Naive thymus-derived CD4-positive, alpha-beta T cell (primary cell): ENCODE measurements at places on chromosomes 1 and 21. TPM values are rescaled to one million over a fixed set of nuclear protein-coding genes. Genes with fewer than 3 reads are reported as not detected.
A peak's percentile ranks its signal among the peaks of the same experiment; 100 is the strongest.

MAP1LC3C gene
- polyA plus RNA-seq: not detected

GRCh38 chr21:32203877-32204480 lies 74.9 kb downstream of the MIS18A start:
- DNase-seq: no peak

DNA sequence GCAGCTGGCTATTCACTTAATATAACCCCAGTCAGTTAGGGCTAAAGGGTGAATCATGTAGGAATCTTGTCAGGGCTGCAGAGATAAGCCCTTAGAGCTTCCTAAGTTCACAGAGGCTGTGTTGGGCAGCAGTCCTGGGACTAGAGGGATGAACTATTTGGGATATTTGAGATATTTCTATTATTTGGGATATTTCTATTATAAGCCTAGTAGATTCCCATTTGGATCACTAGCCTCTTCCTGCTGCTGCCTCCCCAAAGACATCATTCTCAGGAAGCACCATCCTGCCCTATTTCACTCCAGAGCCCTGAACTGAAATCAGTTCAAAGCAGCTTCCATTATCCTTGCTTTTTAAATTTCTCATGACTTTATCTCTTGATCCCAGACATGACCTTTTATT lies 501.3 kb downstream of the NUF2 start:
- no peak for DNase-seq

TLR5 gene
- 3.9 TPM for polyA plus RNA-seq

IGSF9 gene
- not detected for polyA plus RNA-seq

SLAMF6 gene
- 61.1 TPM for polyA plus RNA-seq

DNA sequence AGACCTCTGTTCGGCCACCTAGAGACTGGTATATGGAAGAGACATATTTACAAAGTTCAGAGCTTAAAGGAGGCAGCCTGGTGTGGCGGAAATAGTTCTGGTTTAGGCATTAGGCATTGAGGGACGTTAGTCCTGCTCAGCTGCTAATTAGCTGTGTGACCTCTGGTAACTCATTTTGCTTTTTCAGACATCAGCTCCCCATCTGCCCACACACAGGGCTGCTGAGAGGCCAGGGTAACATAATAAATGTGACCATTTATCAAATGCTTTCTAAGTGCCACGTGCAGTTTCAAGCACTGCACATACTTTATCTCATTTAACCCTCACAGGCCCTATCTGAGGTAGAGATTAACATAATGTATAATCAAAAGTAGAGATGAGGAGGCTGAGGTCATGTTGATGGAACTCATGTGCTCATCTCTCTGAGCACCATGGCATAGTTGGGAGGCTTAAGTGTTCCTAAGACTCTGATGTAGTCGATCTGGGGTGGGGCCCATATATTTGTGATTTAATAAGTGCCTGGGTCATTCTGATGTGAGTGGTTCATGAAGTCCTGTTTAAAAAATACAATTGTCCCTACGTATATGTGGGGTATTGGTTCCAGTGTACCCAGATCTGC lies 267.2 kb upstream of the PLXNA2 start:
- no peak for DNase-seq

DNA sequence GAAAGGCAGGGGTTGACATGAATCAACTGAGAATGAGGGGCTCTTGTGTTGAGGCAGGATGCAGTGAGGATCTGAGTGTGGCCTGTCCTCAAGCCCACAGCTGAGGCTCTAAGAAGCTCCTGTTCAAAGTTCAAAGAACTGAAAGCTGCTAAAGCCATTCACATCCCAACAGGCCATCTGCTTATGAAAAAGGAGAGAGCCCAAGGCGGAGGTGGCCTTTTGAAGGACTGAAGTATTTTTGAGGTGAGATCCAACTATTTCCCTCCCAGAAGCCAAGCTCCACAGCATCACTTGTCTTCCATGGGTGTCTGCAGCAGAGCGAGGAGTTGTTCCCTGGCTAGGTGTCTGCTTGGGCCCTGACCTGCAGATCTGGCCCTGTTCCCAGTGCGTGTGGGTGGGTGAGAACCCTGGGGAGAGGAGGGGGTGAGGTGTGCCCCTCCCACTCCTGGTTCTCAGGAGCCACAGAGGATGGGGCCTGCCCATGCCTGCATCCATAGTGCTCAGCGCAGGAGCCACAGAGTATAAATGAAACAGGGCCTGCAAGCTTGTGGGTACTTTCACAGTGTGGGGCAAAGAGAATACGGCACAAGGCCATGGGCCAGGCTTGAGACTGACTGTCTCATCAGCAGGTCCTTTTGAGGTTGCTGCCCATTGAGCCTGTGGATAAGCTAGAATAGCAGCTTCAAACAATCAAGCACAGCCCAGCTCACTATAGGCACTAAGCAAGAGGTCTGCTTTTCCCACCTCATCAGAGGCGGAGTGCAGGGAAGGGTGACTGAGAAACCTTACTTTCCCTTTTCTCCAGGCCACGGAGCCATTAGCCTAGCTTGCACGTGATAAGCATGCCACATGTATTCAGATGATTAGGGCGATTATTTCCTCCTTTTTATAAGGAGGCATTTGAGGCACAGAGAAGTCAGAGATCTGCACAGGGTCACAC lies 15.7 kb downstream of the REG4 start:
- no peak for DNase-seq

ETV3 gene
- polyA plus RNA-seq: 5.7 TPM

DNA sequence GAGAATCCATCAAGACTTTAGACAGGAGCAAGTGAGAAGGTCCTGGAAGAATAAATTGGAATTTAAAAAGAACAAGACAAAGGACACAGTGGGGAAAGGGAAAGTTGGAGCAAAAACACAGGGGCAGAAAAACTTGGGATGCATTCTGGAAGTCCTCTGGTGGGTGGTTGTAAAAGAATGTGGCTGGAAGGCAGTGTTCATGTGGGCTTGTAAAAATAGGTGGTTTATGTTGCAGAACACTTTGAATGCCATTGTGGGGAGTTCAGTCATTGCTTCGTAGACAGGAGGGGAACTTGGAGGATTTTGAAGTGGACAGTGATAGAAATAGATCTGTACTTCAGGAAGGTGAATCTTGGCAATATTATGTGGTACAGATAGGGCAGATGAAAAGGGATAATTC lies 15.2 kb downstream of the KIF1B start:
- DNase-seq: no peak

NPL gene
- polyA plus RNA-seq: 6.9 TPM

EXOC8 gene
- polyA plus RNA-seq: 2.7 TPM

GUCA2B gene
- not detected for polyA plus RNA-seq

DNA sequence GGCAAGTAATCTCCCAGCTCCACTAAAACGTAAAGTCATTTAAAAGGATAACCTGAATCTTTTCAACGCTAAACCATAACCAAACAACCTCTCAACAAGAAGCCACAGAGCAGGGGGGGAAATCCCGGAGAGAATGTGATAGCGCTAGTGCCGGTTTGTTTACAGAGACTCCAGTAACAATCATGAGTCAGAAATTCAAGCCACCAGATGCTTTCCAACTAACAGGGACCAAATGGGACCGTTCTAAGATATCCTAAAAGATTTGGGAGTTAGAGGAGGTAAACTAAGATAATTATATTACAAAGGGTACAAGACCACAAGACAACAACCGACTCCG lies 825 bp downstream of the DCAF8 start:
- DNase-seq: peak; percentile 68

RPE65 gene
- polyA plus RNA-seq: not detected

DNA sequence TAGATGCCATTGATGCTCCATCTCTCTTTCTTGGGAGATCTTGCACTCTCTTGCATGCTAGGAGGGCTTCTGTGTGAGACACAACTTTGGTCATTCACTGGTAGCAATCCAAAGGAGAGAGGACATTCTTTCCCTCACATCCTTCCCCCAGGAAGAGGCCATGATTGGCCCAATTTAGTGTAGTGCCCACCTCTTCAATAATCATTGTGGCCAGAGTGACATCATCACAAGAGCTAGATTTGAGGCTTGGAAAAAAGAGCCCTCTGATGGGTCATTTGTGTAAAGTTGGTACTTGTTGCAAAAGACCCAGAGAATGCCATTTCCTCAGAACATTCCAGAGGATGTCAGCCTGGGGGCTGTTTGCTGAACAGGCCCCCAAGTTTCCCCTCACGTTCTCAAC lies 30.2 kb downstream of the S100A6 start:
- DNase-seq: no peak

SSBP3 gene
- 21.3 TPM for polyA plus RNA-seq

DNA sequence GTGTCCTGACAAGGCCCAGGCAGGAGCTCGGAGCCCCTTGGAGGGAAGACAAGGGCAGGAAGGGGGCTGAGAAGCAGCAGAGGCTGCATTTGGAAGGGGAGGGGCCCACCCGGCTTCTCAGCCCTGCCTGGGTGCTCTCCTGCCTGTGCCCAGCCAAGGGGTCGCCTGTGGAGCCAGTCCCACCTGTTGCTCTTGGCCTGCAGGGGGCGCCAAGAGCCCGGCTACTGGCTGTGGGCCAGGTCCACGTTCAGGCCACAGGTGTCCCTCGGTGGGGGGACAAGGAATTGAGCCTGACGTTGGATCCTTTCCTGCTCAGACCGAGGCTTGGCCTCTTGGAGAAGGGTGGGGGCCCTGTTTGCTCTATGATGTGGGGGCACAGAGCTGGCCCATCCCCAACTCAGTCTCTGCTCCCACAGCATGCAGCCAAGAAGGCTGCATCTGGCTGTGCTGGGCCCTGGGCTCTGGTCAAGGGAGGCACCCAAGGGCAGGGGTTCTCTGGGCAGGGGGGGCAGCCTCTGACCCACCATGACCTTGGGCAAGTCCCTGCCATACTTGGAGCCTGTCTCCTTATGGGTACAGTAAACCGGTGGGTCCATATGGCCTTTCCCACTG lies 10.9 kb downstream of the WNT4 start:
- DNase-seq: peak; percentile 37

DNA sequence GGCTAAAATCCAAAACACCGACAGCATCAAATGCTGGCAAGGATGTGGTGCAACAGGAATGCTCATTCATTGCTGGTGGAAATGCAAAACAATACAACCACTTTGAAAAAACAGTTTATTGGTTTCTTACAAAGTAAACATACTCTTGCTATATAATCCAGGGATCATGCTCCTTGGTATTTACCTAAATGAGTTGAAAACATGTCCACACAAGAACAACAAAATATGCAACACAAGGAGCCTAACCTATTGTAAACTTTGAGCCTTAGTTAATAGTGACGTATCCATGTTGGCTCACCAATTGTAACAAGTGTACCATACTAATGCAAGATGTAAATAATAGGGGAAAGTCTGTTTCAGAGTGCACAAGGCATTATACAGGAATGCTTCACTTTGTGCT lies 37.2 kb upstream of the PGBD5 start:
- no peak for DNase-seq

CD55 gene
- polyA plus RNA-seq: 185 TPM

DNA sequence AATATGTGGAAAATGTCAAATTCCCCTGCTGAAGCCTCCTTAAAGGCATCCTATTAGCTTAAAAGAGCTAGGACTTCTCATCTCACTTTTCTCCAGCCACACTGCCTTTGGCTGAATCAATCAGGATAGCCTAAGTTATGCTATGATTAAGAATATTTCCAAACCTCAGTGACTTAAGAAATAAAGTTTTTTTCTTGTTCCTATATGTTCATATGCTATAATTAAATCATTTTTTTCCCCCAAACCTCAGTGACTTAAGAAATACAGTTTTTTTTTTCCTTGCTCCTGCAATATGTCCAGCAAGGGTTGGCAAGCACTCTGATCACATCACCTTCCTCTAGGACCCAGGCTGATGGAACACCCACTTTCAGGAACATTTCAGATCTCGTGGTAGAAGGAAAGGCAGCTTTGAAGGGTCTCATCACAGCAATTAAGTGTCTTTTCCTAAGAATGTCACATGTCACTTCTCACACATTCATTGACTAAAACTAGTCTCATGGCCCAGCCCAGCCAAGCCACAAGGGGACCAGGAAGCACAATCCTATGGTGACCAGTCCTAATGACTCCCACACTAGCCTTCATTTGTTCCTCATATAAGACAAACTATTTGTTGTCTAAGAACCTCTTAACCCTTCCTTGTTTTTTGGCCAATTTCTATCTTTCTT lies 6.3 kb upstream of the JUN start:
- DNase-seq: no peak

GRCh38 chr1:198919667-198920398 lies 281.0 kb downstream of the PTPRC start:
- DNase-seq: no peak

DNA sequence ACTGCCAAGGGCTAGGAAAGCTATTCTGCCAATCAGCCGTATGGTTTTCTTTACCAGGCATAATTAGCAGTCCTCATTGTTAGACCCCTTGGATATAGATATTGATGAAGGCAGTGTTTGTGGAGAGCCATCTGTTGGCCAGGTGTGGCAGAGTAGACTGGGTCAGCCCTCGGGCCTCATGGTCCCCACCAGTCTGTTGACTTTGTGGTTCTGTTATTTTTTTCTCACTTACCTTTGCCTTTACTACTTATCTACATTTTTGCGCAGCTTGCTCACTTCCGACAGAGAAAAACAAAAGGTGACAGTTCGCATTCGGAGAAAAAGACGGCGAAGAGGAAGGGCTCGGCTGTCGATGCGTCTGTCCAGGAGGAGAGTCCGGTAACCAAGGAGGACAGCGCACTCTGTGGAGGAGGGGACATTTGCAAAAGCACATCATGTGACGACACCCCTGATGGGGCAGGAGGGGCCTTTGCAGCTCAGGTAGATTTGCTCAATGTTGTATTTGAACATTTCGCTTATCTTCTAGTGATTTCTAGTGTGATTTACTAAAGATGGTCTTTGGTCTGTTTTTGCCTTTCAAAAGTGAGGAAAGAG lies 2.3 kb downstream of the PCNT start:
- DNase-seq: no peak

GRCh38 chr21:33808715-33809367 lies 106.8 kb downstream of the ATP5PO start:
- no peak for DNase-seq

- DNase-seq: no peak
Observed at GRCh38 chr1:226111883-226112261, 49.4 kb downstream of the H3-3A start.

- DNase-seq: no peak
Observed at GRCh38 chr1:161952607-161953172, 71.0 kb downstream of the OLFML2B start.

GRCh38 chr21:29351691-29352090 lies 53.0 kb downstream of the BACH1 start:
- no peak for DNase-seq

DNA sequence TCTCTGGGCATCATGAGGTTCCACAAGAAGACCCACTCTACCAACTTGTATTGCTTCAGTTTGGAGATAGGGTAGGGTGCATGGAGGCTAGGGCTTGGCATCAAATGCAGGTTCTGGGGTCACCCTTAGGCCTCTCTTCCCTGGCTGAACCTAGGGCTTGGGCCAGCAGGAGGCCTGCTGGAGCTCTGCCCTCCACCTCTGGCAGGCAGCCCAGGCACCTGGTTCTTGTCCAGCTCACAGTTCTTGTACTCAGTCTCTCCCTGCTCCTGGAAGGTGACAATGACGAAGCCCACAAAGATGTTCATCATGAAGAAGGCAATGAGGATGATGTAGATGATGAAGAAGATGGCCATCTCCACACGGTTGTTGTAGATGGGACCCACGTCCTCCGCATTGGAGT lies 37.5 kb upstream of the KIF21B start:
- DNase-seq: no peak

GRCh38 chr1:204558467-204558866 lies 42.3 kb downstream of the MDM4 start:
- DNase-seq: no peak

PKP1 gene
- not detected for polyA plus RNA-seq
